ENCODE measurements at places on chromosomes 1 and 21. TPM values are rescaled to one million over a fixed set of nuclear protein-coding genes. Genes with fewer than 3 reads are reported as not detected.

Gene FMO3
- not detected for total RNA-seq

Gene ACOT7
- 37.6 TPM for total RNA-seq

Gene TSPAN1
- total RNA-seq: 0.30 TPM

Gene S100A8
- total RNA-seq: not detected

Gene CFAP141
- total RNA-seq: not detected

Gene KANK4
- not detected for total RNA-seq

Gene FAM229A
- 9.2 TPM for total RNA-seq

Gene LENEP
- total RNA-seq: 2.3 TPM

Gene PTGFRN
- 14.8 TPM for total RNA-seq

Gene GALE
- total RNA-seq: 30.7 TPM

Gene ERG
- total RNA-seq: not detected

Gene THEM5
- total RNA-seq: not detected

Gene HORMAD1
- total RNA-seq: not detected

Gene PLXNA2
- total RNA-seq: 0.72 TPM

Gene SLC22A15
- total RNA-seq: 2.6 TPM

Gene RASAL2
- 0.05 TPM for total RNA-seq

Gene S100B
- total RNA-seq: not detected

Gene NSL1
- total RNA-seq: 41.8 TPM

Gene IGSF5
- total RNA-seq: not detected

Gene NBPF4
- not detected for total RNA-seq

Gene APOBEC4
- not detected for total RNA-seq

Data from activated T-cell treated with anti-CD3 and anti-CD28 coated beads, Interleukin-2, amount 50 U/mL, for 72 hours (primary cell).